ENCODE measurements at places on chromosomes 5 and 9.

DNA sequence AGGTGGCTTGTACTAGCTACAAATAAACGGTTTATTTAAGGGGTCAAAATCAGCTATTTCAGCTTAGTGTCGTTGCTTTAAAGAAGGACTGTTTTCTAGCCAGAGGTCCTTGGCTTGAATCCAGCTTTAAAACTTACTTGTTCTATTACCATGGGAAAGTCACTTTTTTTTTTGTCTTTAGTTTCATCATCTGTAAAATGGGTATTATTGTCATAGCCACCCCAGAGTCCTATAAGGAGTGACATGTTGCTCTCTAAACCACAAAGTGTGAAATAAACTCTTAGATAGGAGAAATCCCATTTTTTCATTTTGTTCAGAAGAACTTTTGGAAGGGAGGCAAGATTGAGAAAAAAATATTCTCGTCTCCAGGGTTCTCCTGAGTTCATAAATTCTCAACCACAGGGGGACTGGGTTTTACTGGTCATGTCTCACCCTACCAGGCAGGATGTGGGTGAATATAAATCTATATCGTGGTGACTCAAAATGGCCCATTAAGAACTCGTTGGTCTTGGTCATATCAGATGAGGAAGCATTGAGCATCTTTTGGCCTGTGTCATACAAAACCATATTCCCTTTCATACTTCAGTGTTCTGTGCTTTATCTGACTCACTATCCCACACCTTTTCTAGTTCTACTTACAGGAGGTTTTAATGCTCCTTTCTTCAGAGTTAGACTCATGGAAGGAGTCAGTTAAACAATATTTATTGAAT, 202.7 kb upstream of the NR3C1 start:
- DNase-seq, result peak; percentile 17

DNA sequence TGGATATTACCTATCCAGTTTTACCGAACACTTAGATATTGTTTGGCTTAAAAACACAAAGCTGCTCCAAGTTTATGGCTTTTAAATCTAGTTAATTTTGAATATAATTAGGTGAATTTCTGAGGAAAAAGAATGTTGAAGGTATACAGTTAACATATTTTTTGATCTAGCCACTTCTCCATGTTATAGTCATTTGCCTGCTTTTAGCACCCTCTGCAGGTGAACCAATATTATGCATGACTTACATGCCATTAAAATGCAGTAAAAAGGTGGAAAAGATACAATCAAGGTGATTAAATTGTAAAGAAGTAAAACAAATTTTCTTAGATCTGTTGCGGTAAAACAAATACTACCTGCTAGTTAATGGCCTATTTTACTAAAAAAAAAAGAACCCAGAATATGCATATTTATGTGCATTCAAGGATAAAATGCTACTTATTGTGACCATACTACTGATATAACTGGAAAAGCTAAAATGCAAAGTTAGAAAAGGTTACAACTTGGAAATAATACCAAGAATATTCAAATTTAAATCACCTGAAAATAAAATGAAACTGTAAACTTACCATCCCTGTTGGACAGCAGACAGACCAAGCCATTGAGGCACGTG, 132.1 kb downstream of the AP3B1 start:
- DNase-seq, result peak; percentile 31

DNA sequence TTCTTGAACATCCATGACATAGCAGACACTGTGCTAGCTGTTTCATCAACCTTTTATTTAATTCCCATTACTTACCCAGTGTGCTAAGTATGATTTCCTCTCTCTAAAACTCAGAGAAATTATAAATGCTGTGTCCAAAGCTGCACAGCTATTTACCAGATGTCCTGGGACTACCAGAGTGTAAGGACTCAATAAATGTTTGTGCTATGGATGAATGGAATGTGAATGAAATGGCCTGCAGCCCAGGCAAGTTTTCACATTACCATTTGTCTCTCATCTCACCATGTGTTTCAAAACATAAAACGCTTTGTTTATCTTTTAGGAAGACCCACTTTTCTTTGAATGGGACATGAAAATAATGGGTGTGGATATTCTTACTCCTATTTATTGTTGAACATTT, 96.2 kb downstream of the ARHGEF28 start:
- peak; percentile 38 for DNase-seq

DNA sequence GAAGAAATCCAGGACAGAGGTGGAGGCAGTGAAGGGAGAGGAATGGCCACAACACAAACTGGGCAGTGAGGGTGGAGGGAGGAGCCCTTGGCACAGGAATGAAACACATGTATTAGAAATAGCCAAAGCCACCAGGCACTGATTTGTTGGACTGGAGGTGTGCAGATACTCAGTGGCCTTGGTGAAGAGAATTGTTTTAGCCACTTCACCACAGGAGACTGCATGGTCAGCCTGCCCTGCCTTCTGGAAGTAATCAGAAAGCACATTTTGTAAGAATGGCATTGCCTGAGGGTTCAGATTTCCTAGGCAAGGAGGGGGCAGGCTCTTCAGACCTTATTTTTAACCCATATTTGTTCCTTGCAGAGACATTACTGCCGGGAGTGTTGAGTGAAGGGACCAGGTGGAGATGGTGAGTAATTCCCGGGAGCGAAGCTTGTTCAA, 2.2 kb downstream of the SGCD start:
- no peak for DNase-seq

DNA sequence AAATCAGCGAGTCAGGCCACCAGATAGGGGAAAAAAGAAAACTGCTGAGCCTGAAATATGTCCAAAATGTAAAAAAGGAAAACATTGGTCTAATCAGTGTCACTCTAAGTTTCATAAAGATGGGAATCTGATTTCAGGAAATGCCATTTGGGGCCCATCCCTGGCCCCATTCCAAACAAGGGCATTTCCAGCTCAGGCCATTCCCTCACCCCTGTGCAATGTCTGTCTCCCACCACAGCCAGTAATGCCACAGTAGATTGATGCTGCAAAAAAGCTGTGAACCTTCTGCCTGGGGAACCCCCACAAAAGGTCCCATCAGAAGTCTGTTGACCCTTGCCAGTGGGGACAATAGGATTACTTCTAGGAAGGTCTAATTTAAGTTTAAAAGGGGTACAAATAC, 199.6 kb downstream of the YTHDC2 start:
- no peak for DNase-seq

GRCh38 chr5:114952876-114953275, 216.8 kb downstream of the TRIM36 start:
- no peak for DNase-seq

GRCh38 chr9:132446887-132447286, 36.9 kb downstream of the CFAP77 start:
- no peak for DNase-seq

GRCh38 chr9:33907347-33907746, 90.4 kb downstream of the UBE2R2 start:
- DNase-seq, result no peak

GRCh38 chr5:156164306-156164705, 162.7 kb upstream of the SGCD start:
- DNase-seq, result no peak

GRCh38 chr5:39816866-39817265, 392.1 kb upstream of the DAB2 start:
- no peak for DNase-seq

DNA sequence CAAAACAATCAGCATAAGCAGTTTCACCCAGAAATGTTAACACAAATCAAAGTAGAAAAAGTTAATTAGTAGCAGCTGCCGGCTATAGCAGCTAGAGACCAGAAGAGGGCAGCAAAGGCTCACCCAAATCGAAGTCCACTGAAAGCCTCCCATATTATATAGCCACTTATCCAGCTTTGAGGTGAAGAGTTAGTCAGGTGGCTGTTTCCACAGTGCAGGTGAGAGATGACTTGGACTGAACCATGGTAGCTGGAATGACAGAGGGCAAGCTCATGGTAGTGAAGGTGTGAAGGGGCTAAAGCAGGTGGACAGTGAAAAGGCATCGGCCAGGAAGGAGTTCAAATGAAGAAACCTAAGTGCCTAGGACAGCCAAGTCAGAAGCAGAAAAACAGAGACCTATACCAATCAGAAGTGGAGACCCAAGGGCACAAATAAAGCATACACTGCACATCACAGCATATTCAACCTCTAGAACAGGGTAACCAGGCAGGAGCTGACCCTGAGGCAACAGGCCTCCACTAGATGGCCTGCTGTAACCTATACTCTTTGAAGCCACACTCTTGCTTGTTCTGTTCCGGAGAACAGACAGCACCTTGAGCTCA, 7.2 kb upstream of the RNF38 start:
- DNase-seq, result peak; percentile 63

DNA sequence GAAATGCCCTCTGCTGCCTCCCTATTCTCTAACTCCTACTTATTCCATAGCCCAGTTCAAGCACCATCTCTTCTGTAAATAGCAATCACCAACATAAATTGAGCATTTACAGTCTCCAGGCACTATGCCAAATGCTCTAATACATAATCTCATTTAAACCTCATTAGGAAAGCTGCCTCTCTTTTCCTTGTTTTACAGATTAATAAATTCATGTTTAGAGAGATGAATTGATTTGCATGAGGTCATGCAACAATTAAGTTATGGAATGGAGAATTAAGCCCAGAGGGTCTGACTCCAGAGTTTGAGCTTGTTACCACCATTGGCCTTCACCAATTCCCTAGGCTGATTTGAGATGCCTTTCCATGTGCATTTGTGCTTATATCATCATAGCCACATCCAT, 23.4 kb upstream of the RFX3 start:
- no peak for DNase-seq

- no peak for DNase-seq
Observed at GRCh38 chr5:1294835-1295649, at the start of gene TERT. TSS of gene TERT (minus strand) at chr5:1295068. CDS start at chr5:1294989, 79 bp downstream.

GRCh38 chr9:102205251-102205650, 466.8 kb upstream of the GRIN3A start:
- DNase-seq, result no peak

GRCh38 chr5:23507278-23507685, at the start of gene PRDM9:
TSS of gene PRDM9 (plus strand) at chr5:23507609. CDS start at chr5:23509034, 1,425 bp downstream.
- peak; percentile 76 for DNase-seq

DNA sequence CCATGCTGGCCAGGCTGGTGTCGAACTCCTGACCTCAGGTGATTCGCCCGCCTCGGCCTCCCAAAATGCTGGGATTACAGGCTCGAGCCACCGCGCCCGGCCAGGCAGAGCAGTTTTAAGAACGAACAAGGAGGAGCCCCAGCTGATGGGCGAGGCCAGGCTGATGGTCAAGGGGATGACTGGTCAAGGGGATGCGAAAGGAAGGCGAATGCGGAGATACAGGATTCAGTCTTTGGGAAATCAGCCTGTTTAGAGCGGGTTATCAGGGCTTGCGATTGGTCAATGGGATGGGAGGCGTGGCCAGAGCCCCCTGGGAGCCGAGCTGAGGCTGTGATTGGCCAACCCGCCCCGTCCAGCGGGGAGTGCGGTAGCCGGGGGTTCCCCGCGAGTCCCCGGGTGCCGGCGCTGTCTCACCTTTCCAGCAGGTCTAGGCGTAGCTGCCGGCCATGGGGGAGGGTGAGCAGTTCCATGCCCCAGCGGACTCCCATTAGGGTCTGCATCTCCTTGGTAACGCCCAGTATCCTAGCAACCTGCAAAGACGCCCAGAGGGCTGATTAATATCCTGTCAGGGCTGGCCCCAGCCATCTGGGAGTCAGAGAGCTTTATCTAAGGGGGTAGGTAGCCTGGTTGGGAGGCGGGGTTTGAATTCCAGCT, 7.5 kb upstream of the TOR2A start:
- peak; percentile 55 for DNase-seq

- DNase-seq, result no peak
Observed at GRCh38 chr9:130237763-130238524, 27.6 kb upstream of the HMCN2 start.

DNA sequence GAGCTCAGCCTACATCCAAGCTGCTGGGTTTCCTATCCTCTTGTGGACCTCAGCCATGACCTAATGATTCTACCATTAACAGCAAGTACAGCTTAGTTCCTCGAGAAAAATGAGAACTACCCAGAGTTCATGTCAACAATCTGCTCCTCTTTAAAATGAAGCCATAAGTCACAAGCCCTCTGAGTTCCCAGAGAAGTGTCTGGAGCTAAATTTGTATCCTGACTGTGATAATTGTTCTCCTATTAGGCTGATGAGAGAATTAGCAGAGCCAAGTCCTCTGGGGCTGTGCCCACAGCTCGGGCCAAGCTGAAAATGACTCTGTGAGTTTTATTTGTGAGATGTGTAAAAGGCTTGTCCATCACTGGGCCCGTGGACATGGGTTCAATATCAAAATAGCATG, 145.1 kb upstream of the SMIM23 start:
- DNase-seq, result no peak

GRCh38 chr9:108702681-108703080, 153.1 kb downstream of the ACTL7B start:
- DNase-seq, result no peak

Measured in astrocyte of the spinal cord (primary cell).